ENCODE measurements at places on chromosomes 5 and 9.
A peak's percentile ranks its signal among the peaks of the same experiment; 100 is the strongest.

- DNase-seq: no peak
Observed at GRCh38 chr5:95963650-95964410, 2.2 kb upstream of the ELL2 start.

DNA sequence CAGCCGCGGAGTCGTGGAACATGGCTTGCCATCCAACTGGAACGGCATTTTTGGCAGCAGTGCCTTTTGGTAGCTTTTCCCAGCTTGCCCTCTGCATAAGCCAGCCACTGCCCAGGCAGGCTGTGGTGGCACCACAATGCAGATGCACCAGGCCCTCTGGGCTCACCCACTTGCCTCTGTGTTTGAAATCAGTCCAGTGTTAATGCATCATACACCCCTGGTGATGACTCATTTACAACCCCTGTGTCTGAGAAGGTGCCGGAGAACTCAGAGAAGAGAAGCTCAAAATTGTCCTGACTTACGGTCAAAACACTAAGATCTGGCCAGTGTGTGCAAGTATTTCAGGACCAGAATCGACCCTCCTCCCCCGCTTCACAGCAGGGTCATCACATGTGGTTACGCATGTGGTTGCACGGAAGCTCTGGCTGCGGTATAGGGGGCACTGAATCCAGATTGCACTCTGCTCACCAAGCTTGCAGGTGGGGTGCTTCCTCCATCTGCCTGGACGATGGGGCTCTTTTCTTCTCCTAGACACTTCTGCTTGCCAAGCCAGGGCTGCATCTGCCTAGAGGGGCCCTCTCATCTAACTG is 66.5 kb upstream of the SMIM15 start:
- peak; percentile 89 for DNase-seq

- DNase-seq: no peak
Observed at GRCh38 chr9:34292552-34292951, 36.5 kb downstream of the KIF24 start.

GRCh38 chr5:74274326-74274725 is 366.2 kb downstream of the ENC1 start:
- DNase-seq: no peak

GRCh38 chr9:111066468-111066867 is 28.2 kb upstream of the LPAR1 start:
- no peak for DNase-seq

DNA sequence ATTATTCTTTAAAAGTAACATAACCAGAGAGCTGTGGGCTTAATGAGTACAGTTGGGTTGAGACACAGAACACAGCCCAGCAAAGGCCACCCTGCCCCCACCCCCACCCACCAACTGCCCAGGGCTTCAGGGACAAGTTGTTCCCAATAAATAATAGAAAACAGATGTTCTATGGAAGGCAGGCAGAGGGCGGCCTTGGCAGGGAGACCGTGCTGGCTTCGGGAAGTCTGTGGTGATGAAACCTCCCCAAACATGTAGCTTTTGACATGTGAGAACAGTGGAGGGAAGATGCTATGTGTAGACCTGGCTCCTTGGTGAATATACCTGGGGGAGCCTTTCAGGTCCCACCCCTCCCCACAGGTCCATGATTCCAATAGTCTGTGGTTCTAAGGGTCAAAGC is 10.0 kb downstream of the TRAF1 start:
- no peak for DNase-seq

DNA sequence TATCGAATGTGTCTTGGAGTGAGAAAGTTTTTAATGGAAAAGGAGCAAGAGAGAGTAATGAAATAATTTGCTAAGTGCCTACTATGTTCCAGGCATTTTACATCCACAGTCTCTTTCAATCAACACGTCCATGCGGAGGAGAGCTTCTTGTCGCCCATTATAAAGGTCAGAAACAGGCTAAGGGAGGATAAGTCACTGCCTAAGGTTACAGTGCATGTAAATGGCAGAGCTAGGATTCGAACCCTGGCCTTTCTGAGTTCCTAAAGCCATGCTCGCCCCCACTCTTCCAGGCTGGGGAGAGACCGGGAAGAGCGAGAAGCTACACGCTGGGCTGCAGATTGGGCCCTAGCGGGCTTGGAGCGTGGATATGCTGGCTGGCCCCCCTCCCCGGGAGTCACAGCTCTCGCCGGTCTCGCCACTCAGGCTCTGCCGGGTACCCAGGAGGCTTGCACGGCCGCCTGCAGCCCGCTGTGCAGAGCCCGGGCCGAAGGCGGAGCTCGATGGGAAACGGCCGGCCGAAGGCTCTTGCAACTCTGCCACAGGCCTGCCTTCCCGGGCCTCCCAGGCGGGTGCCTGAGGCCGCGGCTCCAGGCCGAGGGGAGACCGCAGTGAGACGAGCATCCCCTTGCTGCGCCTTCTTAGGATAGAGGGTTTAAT is 775 bp upstream of the LHX2 start:
- DNase-seq: peak; percentile 67

GRCh38 chr5:110012145-110012544 is 322.4 kb downstream of the MAN2A1 start:
- DNase-seq: no peak

DNA sequence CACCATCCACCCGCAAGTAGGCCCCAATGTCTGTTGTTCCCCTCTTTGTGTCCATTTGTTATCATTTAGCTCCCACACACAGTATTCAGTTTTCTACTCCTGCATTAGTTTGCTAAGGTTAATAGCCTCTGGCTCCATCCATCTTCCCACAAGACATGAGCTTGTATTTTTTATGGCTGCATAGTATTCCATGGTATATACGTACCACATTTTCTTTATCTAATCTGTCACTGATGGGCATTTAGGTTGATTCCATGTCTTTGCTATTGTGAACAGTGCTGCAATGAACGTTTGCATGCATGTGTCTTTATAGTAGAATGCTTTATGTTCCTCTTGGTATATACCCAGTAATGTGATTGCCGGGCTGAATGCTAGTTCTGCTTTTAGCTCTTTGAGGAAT is 150.4 kb downstream of the DCP2 start:
- no peak for DNase-seq

DNA sequence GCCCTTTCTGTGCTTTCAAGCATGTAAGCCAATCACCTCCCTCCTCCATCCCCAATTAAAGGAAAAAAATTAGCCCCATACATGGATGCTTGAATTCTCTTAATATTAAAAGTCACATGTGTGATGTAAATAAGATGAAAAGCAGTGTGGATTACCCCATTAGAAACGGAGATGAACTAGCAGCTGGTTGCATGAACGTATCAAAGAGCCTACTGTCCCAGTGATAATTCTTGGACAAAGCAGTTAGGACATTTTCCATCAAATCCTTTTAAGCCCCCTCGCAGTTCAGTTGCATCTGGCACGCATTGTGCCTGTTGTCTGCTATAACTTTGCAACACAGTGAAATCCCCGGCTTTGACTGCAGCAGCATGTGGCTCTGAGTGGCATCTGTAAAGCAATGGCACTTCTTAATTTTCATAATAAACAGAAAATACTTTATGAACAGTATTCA is 285.6 kb downstream of the FBXL7 start:
- no peak for DNase-seq

- peak; percentile 76 for DNase-seq
Observed at GRCh38 chr9:35882263-35882848, 12.2 kb upstream of the OR13J1 start.

DNA sequence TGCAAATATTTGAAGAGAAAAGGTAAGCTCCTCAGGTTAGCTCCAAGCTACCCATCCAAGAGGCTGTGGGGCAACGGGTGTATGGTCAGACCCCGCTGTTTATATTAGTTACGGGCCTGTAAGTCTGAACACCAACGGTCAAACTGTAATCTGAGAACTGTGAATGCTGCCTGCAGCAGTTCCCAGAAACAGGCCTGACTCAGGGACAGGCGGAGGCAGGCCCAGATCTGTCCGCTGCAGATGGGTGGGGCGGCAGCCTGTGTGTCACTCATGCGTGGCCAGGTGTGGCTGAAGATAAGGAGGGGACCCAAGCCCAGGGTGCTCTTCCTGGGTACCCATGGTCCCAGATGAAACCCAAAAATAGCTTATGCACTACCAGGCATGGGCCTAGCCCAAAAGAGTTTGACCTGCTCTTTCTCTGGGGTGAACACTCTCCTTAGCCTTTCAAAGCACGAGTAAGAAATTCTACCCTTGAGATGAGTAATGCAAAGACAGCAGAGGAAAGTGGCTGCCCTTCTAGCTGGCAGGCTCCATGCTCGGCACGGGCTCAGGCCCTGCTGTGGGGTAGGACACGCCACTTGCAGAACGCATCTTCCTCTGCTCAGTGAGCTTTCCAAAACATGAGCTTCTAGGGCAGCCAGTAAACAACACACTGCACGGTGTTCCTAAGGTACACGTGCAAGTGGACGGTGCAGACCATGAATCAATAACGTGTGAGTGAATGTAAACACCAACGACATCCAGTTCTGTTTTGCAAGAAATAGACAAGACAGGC is 9.1 kb downstream of the UBAC1 start:
- peak; percentile 73 for DNase-seq

GRCh38 chr5:65307931-65308330 is 173.8 kb downstream of the ADAMTS6 start:
- DNase-seq: no peak

DNA sequence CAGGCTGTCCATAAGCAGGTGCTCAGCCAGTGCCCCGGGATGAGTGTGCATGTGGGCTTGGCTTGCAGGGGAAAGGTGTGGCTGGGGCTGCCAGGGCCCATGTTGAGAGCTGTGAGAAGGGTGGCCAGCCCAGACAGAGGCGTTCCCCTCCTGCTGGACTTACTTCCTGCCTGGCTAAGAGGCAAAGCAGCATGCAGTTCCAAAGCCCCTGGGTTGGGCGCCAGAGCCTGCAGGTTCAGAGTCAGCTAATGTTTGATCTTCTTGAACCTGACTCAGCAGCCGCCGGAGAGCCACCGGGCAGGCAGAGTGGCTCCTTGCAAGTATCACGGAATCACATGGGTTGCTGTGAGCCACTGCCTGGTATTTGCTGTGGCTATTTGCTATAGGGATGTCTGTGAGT is 168.4 kb upstream of the MAP1B start:
- DNase-seq: peak; percentile 32

GRCh38 chr5:81232464-81233079 is 550 bp upstream of the CKMT2 start:
- DNase-seq: no peak

- peak; percentile 93 for DNase-seq
Observed at GRCh38 chr5:150141544-150142184, 14.0 kb downstream of the PDGFRB start.

GRCh38 chr9:84851935-84852585 is 182.5 kb downstream of the NTRK2 start:
- DNase-seq: peak; percentile 95

DNA sequence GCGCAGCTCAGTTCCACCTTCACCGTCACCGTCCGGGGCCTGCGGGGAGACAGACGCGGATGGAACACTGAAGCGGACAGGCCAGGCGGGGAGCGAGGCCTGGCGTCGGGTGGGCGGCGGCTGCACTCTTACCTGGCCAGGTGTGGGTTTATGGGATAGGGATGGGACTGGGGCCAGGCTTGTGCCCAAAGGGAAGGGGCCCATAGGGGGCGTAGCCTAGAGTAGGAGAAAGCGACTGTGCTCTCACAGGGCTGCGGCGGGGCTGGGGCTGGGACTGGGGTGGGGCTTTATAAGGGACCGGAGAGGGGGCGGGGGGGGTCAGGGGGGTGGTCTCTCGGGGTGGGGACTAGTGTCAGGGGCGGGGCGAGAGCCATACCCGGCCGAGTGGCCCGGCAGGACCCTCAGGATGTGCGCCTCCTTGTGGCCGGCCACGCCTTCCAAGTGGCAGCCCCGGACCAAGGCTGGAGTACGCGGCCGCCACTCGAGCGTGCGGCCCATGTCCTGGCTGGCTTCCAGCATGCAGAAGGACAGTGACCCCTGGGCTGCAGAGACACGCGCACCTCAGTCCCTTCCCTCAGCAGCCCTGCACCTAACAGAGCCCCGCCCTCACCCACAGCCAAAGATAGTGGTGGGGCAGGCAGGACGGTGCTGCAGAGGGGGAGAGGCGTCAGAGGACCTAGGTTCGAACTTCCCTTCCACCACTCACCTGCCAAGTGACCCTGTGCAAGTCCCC is 22.8 kb downstream of the FPGS start:
- DNase-seq: no peak

- DNase-seq: no peak
Observed at GRCh38 chr9:99216073-99216472, 5.7 kb downstream of the ALG2 start.

- DNase-seq: peak; percentile 54
Observed at GRCh38 chr9:5263351-5264218, 32.4 kb downstream of the INSL4 start.

DNA sequence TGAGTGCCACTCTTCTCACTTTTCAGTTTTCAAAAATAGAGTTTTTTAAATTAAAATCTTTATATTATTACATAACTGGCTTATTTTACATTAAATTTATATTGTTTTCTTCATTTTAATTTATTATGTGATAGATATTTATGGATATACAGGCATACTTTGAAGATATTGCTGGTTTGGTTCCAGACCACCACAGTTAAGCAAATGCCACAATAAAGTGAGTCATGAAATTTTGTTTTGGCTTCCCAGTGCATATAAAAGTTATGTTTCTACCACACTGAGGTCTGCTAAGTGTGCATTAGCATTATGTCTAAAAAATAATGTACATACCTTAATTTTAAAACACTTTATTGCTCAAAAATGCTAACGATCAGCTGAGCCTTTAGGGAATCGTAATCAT is 47.4 kb downstream of the NDUFS4 start:
- peak; percentile 16 for DNase-seq

DNA sequence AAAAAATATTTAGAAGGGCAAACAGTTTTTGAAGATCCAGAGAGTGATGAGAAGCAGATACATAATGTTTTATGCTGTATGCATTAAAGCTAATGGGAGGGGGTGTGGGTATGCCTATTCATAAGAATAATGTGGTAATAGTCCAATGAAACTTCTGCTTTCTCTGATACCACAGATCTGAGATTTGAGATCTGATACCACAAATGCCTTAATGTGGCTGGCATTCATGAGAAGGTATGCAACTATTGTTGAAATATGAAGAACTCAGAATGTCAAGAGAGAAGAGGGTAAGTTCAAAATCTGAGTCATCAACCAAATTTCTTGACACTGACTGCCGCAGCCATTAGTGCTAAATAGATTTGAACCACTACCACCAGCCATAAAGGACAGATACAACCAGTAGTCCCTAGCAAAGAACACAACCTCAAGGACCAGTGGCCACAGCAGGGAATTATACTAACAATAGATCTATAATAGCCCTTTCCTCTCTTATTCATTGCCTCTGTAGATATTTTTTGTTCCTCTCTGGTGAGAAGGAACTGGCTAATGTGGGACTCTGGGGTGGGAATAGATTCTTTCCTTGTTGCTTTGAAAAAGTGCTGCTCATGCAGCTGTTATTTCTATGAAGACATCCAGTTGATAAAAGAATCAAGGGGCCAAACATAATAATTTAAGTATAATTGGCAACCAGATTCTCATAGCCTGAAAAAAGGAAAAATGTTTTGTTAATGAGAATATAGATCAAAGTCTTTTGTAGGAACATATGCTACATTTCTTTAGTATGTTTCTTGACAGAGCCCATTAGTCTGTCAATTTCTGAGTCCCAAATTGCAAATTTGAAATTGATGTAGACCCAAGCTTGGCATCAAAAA is 256.5 kb upstream of the ZNF608 start:
- DNase-seq: peak; percentile 88

GRCh38 chr5:132472431-132472830 is 18.1 kb downstream of the IRF1 start:
- DNase-seq: no peak
